ENCODE measurements at places on chromosomes 7 and 10.
A peak's percentile ranks its signal among the peaks of the same experiment; 100 is the strongest.

DNA sequence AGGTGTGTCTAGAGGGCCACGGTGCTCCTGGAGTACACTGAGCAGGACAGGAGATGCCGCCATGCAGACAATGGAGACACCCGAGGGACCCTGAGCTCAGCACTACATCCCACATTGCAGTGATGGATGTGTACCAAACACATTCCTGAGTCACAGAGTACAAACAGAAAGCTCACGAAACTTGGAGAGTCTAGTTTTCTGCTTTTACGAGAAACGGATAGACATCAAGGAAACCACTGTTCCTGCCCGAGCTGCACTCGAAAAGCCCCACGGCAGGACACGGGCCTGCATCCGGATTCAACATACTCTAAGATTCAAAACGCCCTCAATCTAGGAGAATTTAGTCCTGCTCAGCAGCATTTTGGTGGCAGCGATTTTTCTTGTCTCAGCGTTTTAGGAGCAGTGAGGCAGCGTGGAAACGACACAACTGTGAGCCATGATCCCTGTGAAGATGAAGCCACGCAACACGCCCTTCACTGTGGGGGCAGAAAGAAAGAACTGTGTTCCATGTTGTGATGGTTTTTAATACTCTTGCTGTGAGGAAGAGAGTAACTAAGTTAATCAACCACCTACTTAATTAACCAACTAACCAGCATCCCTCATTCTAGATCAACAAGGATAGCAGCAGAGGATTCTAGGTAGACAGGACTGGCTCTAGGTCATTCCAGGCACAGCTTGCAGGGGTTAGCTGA lies 3.2 kb downstream of the TNS3 start:
- DNase-seq: no peak

DNA sequence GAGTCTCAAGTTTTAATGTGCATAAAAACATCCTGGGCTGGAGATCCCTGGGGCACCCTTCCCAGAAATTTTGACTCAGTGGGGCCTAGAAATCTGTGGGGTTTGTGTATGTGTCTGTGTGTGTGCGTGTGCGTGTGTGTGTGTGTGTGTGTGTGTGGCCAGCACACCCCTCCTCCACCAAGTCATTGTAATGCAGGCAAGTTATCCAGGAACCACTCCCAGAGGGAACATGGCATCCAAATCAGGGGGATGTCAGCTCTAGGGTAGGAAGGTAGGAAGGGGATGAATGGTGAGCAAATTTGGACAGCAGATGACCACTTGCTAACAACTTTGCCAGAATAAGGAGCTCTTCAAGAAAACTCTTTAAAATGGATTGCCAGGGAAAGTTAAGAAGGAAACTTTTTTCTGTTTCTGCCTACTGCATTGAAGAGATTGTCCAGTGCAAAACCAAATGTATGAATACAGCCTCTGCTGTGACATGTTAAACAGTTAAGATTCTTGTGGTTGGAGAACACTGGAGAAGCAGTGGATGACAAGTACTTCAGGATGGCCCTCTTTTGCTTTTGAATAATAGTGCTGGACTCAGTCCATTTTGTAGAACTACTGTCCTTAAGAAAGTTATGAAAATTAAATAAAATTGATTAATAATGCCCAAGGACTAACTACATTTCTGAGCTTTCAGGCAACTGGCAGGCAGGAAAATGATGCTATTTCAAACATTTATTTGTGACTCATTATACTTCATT lies 12.3 kb downstream of the STAMBPL1 start:
- DNase-seq: no peak

- DNase-seq: no peak
These were observed 28.5 kb downstream of the CXCL12 start for GRCh38 chr10:44356139-44357022.

DNA sequence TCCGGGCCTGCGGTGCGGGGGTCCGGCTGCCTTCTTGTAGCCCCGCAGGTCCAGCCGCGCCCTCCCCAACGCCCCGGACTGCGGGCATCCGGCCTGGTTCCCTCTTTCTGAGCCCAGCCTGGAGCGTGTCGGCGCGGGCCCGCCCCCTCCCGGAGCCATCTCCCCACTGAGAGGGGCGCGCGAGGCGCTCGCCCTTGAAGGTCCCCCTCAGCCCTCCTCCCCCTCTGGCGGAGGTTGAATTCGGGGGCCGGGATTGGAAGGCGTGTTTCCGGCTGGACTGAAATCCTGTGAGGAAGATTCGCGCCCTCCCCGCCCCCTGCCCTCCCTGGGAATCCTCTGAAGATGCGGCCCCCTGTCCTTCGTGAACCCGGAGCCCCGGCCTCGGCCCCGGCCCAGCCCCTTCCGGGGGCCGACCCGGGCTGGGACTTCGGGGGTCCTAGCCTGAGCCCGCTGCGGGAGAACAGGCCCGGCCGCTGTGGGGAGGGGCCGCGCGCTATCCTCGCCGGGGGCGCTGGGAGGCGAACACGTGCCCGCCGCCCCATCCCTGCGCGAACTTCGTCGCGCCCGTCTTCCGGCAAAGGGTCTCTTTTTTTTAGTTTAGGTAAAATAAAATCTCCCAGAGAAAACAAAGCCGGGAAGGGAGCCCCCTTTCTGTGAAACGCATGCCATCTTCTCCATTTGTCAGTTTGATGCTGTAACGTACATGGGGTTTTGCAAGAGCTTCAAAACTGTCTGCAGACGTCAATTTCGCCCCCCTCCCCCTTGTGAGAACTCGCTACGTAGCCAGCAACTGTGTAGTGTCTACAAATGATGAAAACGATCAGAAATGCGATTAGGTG lies 636 bp downstream of the PDCD4 start:
- peak; percentile 61 for DNase-seq

- peak; percentile 21 for DNase-seq
These were observed 27.3 kb downstream of the HYAL4 start for GRCh38 chr7:123871998-123872867.

GRCh38 chr10:100810091-100810834 lies 64.9 kb downstream of the PAX2 start:
- DNase-seq: no peak

DNA sequence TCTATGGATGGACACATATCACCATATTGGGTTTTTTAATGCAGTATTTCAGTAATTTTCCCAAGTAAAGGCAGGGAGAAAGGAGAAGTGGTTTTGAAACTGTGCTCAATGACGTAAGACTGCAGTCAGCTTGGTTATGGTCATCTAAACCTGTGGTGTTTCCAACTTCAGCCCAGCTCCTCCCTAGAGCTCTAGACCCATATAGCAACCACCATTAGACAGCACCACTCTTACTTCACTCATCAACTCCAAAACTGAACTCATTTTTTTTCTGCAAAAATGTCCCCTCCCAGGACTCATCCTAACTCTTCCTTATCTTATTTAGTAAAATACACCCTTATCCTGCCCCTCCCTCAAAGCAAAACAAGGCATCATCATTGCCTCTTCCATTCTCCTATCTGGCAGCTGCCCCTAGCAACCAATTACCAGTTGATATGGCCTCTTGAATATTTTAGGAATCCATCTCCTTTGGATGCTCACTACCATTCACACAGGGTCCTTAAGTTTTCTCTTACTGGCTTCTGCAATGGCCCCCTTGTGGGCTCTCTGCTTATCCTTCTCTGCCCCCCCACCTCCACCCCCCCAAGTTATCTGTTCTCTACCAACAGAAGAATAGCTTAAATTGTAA lies 1.5 kb upstream of the RALA start:
- no peak for DNase-seq

DNA sequence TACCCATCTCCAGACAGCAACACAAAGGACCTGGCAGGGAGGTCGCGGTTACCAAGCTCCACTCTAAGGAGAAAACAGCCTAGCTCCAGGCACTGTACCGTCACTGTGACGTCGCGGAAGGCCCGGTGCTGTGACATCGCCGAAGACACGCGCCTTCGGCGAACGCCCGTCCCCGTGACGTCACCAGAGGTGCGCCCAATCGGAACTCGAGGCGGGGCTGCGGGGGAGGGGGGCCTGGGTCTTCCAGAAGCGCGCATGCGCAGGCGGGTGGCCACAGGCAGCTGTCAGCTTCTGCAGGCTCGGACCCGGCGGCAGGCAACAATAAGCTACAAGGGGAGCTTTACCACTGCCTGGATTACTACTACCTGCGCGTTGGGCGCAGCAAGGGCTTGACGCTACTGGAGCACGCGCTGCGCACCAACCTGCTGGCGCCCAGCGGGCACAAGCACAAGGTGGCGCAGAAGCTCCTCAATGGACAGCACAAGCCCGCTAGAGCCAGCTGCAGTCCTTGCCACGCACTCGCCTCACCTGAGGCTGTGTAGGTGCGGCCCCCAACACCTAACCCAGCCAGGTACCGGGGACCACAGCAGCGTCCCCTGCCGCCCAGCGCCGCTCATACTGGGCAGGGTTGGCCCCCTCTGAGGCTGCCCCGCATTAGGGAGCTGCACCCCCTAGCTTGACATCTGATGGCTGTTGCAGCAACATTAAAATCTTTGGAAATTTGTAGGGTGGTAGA lies 208.4 kb downstream of the TPST1 start:
- DNase-seq: peak; percentile 79

- DNase-seq: peak; percentile 67
These were observed 973.5 kb downstream of the ANKRD7 start for GRCh38 chr7:119197877-119198527.

DNA sequence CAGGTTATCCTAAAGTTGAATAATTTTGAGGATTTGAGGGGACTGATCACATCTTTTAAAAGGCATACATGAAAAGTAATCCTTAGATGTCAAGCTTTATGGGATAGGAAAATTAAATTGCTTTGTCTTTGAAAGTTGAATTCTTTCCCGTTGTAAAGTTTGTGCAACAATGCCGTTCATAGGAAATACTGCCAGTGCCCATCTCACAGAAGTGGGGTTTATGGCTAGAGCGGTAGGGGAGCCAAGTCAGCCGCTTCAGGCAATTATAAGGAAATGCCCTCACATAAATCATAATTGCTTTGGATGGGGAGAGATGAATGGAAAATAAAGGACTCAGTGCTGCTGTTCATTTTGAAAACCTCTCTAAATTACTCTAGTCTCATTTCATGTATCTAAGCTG lies 18.1 kb downstream of the CDC123 start:
- no peak for DNase-seq

DNA sequence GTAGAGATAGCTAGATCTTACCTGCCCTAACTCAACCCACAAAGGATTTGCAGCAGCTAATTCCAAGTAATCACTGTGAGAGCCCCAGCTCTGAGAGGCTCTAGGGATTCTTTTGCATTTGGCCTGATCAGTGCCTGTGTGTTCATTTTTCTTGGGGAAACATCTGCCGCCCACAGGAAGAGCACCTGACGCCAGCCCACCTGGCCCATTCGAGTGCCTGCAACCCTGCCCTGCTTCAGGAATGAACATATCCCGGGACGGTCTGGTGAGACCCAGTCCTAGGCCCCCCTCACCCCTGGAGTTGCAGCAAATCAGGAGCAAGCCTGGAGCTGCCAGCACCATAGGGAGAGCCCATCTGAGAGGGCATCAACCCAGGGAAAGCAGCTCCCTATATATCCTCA lies 38.8 kb downstream of the GSDME start:
- DNase-seq: no peak

- DNase-seq: no peak
These were observed 51.6 kb upstream of the AQP1 start for GRCh38 chr7:30859940-30860496.
